ENCODE measurements at places on chromosomes 7 and 10. TPM values are rescaled to one million over a fixed set of nuclear protein-coding genes. Genes with fewer than 3 reads are reported as not detected.

- H3K36me3 ChIP-seq = no peaks in the 10 kb centered on the region
- no peaks in the 10 kb centered on the region for H3K27me3 ChIP-seq
- no peak overlapping the region for H3K4me3 ChIP-seq
- H3K4me1 ChIP-seq = no peaks in the 10 kb centered on the region
- no peak for DNase-seq
Measured at GRCh38 chr7:108327353-108327752, 128.9 kb downstream of the NRCAM start.

DNA sequence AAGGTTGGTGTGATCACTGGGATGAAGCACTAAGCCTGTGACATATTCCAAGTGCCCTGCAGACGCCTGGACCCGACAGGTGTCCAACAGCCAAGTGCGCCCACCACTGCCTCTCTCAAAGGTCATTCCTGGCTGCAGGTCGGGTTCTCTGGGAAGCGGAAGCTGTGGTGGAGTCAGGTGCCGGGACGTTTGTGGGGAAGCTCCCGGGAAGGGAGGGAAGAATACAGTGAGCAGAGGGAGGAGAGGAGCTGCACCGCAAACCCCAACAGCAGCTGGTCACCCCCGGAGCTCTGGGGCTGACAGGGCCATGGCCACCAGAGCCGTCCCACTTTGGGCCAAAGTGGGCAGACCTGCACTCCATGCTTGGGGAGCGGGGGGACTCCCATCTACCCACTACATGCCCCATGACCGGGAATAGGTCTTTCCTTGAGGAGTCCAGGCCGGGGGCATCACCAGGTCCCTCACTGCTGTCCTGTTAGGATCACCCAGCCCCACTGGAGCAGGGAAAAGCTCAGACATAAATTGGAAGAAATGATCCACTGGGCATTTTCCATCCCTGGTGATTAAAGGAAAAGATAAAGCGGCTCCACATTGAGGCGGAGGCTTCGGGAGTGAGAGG, 84.5 kb upstream of the PPP2R2D start:
- H3K27me3 ChIP-seq = peaks cover 32% of the 10 kb centered on the region
- H3K4me1 ChIP-seq = peaks cover 21% of the 10 kb centered on the region
- no peak overlapping the region for H3K4me3 ChIP-seq
- H3K36me3 ChIP-seq = no peaks in the 10 kb centered on the region
- no peak overlapping the region for H3K27ac ChIP-seq

DNA sequence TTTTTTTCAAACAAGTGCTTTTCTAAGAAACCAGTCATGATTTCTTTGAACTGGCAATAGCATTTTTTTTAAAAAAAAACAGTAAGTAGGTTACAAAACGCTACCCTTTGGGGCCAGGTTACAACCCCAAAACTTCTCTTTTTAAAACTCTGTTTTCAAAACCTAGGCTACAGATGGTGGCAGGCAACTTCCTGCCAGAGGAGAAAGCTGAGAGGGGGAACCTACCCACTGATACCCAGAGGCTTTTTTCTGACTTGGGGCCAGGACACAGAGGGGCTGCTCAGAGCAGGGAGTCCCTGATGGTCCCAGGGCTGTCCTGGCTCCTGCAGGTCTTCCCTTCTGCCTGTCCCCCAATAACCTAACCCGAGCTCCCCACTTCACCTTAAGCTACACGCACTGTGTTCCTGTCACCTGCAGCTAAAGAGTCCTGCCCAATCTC, 6.9 kb downstream of the STN1 start:
- no peaks in the 10 kb centered on the region for H3K27me3 ChIP-seq
- H3K27ac ChIP-seq = no peak overlapping the region
- no peaks in the 10 kb centered on the region for H3K36me3 ChIP-seq
- peaks cover 22% of the 10 kb centered on the region for H3K4me1 ChIP-seq

GRCh38 chr7:137670222-137671064, 176.3 kb downstream of the DGKI start:
- no peaks in the 10 kb centered on the region for H3K4me1 ChIP-seq
- no peaks in the 10 kb centered on the region for H3K36me3 ChIP-seq
- no peak overlapping the region for H3K27ac ChIP-seq
- no peaks in the 10 kb centered on the region for H3K27me3 ChIP-seq
- no peak overlapping the region for H3K4me3 ChIP-seq

GRCh38 chr10:64690194-64690593, 1169.0 kb downstream of the REEP3 start:
- DNase-seq = no peak
- no peak overlapping the region for H3K4me3 ChIP-seq
- no peaks in the 10 kb centered on the region for H3K27me3 ChIP-seq
- no peak overlapping the region for H3K27ac ChIP-seq

CALML5 gene
- total RNA-seq = not detected

MYL10 gene
- total RNA-seq = not detected

All from HepG2 (cell line).